ENCODE measurements at places on chromosomes 1 and 21.

DNA sequence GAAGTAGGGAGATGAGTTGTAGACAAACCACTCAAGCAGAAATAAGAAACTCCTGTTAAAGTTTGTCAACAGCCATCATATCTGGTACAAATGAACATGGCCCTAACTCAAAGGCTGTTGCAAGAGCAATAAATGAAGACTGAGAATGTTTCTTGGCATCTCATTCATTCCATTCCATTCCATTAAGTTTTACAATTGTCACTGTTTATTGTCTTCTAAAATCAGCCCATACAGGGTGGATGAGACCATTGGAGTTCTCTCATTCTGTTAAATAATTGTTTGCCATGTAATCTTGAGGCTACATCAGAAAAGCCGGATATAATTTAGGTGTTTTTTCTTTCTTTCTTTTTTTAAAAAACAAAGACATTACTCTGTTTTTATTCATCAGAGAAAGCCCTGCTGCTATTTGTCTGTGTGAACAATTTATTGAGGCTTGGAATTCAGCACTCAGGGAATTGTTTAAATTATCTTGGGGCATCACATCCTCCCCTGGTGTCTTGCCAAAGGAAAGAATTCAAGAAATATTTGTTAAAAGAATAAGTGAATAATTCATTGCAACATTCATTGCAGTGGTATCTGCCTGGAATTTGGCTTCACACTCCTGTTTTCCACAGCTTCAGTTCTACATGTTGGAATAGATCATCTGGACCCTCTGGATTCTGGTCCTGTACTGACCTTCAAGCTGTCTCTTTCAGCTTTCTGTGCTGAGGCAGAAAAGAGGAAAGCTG, 604.5 kb downstream of the PLPP3 start:
- DNase-seq: no peak

- peak; percentile 47 for DNase-seq
These were observed 28.0 kb upstream of the NRDC start for GRCh38 chr1:51906306-51907078.

DNA sequence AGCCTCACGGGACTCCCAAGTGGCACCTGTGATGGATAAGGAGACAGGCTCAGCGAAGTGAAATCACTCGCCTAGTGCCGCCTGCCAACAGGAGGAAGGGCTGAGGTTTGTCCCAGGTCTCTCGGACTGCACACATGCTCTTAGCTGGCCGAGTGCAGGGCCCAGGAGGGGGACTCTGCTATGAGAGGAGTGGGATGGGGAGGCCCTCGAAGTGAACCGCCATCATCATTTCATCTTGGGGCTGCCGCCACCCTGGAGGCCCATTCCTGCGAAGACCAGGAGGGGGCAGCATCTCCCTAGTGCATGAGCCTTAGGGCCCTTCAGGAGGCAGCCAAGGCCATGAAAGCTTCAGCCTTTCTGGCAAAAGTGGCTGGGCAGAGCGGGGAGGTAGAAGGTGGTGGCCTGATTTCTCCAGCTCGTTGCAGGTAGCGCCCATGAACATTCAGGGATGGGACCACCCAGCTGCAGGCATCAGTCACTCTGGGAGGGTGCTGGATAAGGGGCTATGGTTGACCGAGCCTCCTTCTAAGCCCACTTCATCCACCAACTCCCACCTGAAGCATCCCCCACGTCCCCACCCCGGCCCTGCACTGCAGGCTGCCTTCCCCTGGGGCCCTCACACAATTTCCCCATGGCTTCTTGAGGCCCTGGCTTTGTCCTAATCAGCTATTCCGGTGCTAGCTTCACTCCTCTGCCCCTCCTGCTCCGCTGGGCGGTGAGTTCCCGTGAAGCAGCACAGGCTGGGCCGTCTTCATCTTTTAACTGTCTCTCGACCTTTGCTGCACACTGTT, 17.2 kb upstream of the RASSF5 start:
- DNase-seq: peak; percentile 81

DNA sequence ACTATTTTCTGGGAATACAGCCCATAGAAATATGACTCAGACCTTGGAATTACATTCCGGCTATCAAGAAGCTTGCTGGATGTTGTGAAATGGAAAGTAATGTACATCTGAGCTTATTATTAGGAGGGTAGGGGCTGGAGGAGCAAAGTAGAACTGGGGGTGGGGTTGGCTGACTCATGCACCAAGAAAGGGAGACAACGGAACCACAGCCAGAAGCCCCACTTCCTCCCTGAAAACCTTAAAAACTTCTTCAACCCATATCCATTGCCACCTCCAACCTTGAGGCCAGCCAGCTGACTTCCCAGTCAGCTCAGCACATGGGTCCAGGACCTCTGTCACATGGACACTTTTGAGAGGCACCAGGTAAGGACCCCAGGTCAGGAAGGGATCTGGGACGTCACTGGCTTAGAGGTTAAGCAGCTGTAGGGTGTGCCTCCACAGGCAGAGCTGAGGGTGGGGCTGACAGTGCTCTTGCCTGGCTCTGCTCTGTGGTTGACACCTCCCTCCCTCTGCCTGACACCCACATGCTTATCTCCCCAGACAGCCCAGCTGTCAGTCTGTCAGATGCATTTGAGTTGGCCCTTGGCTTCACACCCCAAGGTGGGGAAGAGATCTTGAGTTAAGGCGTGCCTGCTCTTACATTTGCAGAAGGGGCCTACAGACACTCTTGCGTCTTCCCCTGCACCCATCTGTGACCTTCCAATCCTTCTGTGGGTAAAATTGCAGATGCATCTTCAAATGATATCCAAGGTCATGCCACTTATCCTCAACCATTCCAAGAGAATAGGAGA, 5.7 kb upstream of the ZNF683 start:
- no peak for DNase-seq

GRCh38 chr1:7827126-7827955, 25.5 kb downstream of the UTS2 start:
- DNase-seq: no peak

GRCh38 chr1:172821609-172822274, 162.8 kb downstream of the FASLG start:
- DNase-seq: no peak

DNA sequence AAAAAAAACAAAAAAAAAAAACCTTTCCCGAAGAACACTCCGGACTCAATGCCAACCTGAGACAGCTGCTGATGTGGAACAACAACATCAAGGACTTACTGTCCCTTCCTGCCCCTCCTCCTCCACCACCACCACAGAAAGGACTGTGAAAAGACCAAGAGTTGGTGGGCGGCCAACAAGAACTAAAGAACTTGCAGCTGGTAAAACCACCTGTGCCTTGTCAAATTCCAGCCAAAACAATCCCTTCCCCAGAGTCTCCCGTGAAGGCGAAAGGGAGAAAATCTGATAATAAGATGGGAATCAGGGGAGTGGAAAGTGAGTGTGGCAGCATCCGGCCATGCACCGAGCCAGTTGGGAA, 88.9 kb downstream of the PROX1 start:
- no peak for DNase-seq

- peak; percentile 87 for DNase-seq
These were observed 1.7 kb downstream of the NR5A2 start for GRCh38 chr1:200029035-200029821.

DNA sequence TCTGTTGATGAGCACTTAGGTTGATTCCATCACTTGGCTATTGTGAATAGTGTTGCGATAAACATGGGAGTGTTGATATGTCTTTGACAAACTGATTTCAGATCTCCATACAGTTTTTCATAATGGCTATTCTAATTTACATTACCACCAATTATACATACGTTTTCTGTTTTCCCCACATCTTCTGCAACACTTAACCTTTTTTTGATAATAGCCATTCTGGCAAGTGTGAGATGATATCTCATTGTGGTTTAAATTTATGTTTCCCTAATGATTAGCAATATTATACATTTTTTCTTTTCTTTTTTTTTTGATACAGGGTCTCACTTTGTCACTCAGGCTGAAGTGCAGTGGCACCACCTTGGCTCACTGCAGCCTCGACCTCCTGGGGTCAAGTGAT, 17.0 kb downstream of the SNRPE start:
- no peak for DNase-seq

GRCh38 chr1:18726368-18726767, 95.7 kb downstream of the PAX7 start:
- DNase-seq: no peak

DNA sequence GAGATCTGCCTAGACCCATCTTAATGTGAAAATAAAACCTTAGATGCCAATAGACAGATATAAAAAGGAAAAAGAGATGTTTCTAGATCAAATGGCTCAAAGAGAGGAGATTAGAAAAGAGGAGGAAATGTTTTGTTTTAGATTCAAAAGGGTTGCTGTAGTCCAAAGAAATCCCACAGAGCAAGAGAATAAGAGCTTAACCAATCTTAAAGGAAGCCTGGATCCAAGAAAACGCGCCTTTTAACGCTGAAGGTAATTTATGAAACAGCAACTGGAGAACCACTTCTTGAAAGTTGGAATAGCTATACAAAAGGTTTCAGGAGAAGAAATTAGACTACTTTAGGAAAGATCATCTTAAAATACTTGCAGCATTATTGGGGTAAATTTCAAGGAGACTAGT, 298.8 kb downstream of the BRINP2 start:
- no peak for DNase-seq

DNA sequence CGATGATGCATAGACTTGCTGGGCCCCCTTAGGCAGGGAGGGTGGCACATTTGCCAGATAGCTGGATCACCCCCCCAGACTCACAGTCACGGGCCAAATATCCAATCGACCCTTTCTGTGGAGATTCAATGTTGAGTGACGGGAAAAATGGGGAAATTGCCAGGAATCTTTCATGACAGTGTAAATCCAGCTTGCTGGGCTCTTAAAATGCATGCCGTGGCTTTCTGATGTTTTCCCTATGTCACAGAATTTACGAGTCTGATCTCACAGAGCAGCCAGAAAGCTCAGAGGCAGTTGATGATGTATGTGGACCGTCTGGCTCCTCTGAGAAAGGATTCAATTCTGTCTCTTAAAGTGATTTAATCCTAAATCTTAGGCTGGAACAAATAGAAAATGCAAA, 150.1 kb upstream of the ZNF644 start:
- DNase-seq: no peak

GRCh38 chr1:178538192-178538916, 25.4 kb downstream of the TEX35 start:
- DNase-seq: no peak

DNA sequence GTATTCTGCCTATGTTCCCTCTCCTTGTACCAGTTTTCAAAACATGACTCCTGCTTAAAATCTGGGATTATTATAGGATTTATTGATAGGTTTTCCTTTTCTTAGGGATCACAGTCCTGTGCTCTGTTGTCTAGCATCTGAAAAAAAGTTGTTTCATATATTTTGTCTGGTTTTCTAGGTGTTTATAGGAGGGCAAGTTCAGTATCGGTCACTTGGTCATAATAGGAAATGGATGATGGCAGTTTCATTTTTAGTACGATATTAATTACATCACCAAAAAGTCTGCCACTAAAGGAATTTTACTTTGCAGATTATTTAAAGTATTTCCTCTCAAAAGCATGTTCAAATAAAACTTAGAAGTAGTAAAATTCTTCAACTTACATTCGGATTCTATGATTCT, 94.4 kb downstream of the RASAL2 start:
- no peak for DNase-seq

GRCh38 chr1:181192316-181192715, 103.8 kb downstream of the IER5 start:
- peak; percentile 90 for DNase-seq
